ENCODE measurements at places on chromosomes 2 and 18. TPM values are rescaled to one million over a fixed set of nuclear protein-coding genes. Genes with fewer than 3 reads are reported as not detected.

DNA sequence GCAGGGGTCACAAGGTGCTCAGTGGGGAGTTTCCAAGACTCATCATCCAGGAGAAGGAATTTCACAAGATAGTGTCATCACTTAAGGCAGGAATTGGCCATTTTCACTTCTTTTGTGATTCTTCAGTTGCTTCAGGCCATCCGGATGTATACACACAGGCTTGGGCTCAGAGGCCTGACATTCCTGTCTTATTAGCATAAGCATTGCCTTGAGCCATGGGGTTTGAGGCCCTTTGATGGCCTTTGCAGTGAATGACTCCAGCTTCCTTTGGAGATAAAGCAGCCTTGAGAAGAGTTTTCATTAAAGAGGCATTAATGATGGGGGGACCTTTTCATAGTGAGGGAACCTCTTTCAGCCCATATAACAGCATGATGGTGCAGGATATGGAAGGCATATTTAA, 366.0 kb upstream of the CNTNAP5 start:
- H3K27me3 ChIP-seq: no peaks in the 10 kb centered on the region
- H3K4me1 ChIP-seq: no peaks in the 10 kb centered on the region
- no peak overlapping the region for H3K27ac ChIP-seq
- no peak overlapping the region for H3K4me3 ChIP-seq
- H3K36me3 ChIP-seq: no peaks in the 10 kb centered on the region

DNA sequence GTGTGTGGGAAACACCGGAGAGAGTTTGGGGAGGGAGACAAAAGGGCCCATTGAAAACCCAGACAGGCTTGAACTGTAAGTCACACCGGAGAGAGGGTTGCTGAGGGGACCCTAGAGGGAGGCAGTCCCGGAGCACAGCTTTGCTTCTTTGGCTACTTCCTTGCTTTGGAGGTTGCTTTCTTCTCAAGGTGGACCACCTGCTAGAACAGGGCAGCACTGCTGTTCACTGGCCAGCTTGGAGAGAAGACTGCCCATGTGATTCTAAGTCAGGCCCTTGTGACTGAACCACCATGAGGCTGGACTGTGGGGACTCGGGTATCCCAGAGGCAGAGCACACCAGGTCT, 4.4 kb downstream of the ACTG2 start:
- no peaks in the 10 kb centered on the region for H3K36me3 ChIP-seq
- peak; percentile 37 for DNase-seq
- no peak overlapping the region for H3K4me3 ChIP-seq
- H3K27me3 ChIP-seq: peaks cover 8% of the 10 kb centered on the region
- no peak overlapping the region for H3K27ac ChIP-seq
- peaks cover 9% of the 10 kb centered on the region for H3K4me1 ChIP-seq

- DNase-seq: peak; percentile 58
- H3K27me3 ChIP-seq: peaks cover 70% of the 10 kb centered on the region
- no peaks in the 10 kb centered on the region for H3K36me3 ChIP-seq
- H3K27ac ChIP-seq: no peak overlapping the region
- H3K4me1 ChIP-seq: no peaks in the 10 kb centered on the region
These were observed 12.1 kb upstream of the TWIST2 start for GRCh38 chr2:238835726-238836301.

FAM237A gene
- not detected for total RNA-seq
